Activated CD4-positive, alpha-beta T cell treated with anti-CD3 and anti-CD28 coated beads for 36 hours (primary cell): ENCODE measurements at places on chromosomes 7 and 10.
A peak's percentile ranks its signal among the peaks of the same experiment; 100 is the strongest.

- no peak for DNase-seq
These were observed 1354.7 kb upstream of the LRRTM3 start for GRCh38 chr10:65571011-65571570.

DNA sequence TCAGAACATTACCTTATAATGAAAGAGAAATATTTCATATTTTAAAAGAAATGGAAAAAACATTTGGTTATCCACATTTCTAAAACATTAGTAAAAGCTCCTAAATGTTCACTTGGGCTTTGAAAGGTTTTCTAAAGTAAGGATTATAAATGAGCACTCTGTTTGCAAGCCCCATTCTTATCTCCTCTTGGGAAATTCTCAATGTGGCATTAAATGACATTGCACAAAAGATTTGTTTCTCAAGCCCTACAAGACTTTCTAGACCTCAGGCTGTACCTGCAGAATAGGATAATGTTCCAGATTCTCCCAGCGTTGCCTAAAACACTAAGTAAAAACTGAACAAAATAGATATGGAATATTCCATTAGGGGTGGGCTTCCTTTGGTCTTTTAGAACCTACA lies 658.0 kb upstream of the FOXK1 start:
- DNase-seq: no peak

DNA sequence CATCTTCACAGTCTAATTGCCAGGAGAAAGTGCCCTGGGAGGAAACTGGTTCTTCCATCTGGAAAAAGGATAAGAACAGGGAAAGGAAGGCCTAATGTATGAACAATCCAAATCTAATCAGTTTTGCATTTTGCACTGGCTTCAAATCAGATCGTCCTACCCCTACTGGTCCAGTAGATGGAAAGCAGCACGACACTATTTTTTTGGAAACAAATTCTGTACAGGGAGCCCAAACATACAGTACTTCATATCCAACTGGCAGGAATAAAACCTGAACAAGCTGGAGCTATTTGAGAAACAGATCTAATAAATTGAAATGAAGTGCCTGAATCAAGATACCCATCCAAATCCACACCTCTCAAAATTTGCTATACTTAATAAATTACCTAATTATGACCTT lies 36.5 kb downstream of the ETV1 start:
- no peak for DNase-seq

GRCh38 chr10:68231106-68231816 lies 652 bp downstream of the ATOH7 start:
- DNase-seq: peak; percentile 63

- DNase-seq: no peak
These were observed 102.9 kb upstream of the AHR start for GRCh38 chr7:17195576-17195975.

DNA sequence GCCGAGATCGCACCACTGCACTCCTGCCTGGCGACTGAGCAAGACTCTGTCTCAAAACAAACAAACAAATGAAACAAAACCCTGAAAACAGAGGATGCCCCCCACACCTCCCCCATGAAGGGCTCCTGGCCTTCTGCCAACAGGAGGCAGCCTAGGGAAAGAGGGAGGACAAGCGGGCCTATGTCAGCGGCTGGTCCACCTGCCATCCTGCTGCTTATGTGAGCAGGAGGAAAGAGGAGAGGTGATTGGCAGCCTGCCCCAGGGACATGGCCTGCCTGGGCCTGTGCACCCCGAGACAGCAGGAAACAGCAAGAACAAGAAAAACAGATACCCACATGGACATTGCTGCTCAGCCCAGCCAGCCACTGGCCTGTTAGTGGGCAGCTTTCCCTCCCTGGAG lies 9.1 kb upstream of the ZNF316 start:
- DNase-seq: no peak

DNA sequence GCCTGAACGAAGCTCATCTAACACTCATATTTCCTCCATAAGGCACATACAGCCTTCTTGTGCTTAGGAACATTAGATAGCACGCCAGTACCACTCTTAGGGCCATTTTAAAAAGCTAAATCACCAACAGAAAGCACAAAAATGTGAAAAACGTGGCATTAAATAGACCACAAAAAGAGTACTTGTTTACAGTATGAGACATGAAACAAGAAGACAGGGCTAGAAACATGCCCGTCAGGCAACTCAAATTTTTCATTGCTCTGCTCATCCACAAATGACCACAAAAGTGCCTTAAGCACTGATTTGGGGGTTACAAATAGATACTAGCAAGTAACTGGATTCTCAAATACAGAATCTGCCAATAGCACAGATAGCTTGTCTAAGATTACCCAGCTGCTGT lies 67.8 kb downstream of the ELMO1 start:
- DNase-seq: no peak

GRCh38 chr10:132616170-132616995 lies 78.8 kb downstream of the INPP5A start:
- peak; percentile 80 for DNase-seq

GRCh38 chr7:19121977-19122588 lies 4.6 kb upstream of the TWIST1 start:
- DNase-seq: no peak

DNA sequence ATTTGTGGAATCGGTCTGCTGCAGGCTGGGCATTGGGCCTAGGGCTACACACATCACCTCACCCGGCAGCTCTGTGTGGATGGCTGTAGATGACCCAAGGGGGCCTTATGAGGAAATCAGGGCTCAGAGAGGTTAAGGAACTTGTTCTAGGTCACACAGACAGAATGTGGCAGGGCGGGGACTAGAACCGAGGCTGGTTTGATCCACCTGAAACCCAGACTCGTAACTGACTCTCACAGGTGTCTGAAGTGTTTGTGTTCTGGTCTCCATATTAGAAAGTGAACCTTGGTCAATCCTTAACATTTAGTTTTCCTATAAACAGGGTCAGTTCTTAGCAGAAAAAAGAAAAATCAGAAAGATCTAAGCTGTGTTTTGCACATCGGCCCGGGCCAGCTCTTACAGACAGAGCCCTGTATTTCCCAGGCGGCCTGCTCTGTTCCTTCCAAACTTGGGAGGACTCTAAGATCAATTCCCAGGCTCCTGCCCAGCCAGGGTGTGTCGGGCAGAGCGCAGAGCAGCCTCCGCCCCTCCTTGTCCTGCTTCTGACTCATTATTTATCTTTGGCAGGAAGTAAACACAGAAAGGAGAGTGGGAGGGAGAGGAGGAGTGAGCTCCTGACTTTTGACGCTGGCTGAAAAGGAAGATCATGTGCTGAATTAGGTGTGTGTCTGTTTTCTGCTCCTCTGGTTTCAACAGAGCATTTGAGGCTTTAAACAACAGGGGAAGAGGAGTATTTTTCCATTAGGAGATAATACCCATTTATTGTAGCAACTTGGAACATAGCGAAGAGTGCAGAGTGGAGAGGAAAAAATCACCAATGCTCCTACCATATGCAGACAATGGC lies 74.1 kb downstream of the TACC2 start:
- DNase-seq: no peak

- no peak for DNase-seq
These were observed 253.6 kb downstream of the ELFN1 start for GRCh38 chr7:1923409-1924257.

DNA sequence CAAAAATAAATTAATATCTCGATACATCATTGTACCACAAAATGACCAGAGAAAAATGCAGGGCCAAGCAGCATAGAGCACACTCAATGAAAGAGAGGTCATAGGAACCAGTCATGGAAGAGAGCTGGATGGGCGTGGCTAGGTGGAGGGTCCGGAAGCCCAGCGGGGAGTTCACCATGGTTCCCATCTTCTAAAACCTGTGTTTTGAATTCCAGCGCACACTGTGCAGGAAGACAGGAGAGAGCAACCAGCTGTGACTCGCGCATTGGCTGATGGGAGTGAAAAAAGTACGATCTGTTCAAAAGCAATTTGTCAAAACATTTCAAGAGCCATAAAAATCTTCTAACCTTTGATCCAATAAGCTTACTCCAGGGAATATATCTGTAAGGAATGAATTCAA lies 125.2 kb upstream of the NANOS1 start:
- no peak for DNase-seq

- peak; percentile 71 for DNase-seq
These were observed 3.1 kb upstream of the HOXA9 start for GRCh38 chr7:27168265-27168947.

- DNase-seq: no peak
These were observed 20.9 kb upstream of the CYP3A43 start for GRCh38 chr7:99806839-99807478.

DNA sequence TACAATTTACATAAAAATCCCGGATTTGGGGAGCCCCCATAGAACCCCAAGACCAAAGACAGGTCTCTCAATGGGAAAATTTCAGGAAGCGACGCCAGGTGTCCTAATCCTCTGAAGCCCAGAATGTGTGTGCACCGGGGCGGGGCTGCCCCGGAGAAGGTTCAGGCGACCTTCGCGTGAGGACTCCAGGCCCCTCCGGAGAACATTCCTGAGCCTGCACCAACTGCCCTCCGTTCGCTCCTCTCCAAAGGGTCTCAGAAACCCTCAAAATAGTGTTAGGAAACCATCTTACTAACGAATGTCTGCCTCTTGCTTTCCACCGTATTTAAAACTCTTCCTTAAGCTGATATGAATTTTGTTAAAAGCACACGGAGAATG lies 78.5 kb upstream of the INSIG1 start:
- DNase-seq: no peak
